Fibroblast of villous mesenchyme (primary cell): ENCODE measurements at places on chromosomes 7 and 10.

- no peak for DNase-seq
Observed at GRCh38 chr10:114990991-114991390, 53.0 kb downstream of the TRUB1 start.

DNA sequence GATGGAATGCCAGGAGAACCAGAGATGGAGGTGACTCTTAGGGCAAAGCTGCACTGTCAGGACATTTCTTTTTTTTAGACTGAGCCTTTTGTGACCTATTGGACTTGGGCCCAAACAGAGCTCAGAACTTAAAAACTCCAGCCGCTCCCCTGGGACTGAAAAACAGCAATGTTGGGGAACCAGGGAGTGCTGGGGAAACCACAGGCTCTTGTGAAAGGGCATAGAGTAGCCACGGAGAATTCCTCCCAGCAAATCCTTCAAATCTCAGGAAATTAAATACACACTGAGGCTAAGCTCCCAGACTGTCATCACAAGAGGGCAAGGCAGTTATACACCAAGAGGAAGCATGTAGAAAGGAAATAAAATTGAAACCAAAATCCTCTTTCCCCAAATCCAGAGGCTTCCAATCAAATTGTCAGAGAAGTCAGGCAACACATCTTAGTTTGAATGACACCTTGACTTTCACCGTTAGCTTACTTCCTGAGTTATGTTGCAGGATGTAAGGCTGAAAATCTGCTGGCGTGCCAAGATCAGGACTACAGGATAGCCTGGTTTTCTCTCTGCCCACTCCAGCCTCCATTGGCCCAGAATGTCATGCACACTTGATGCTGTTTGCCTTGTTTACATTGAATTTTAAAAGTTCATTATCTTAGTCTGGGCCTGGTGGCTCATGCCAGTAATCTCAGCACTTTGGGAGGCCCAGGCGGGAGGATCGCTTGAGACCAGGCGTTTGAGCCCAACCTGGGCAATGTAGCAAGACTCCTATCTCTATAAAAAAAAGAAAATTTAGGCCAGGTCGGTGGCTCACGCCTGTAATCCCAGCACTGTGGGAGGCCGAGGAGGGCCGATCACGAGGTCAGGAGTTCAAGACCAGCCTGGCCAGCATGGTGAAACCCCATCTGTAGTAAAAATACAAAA is 2.6 kb upstream of the RFC2 start:
- DNase-seq, result peak; percentile 96

- DNase-seq, result no peak
Observed at GRCh38 chr7:29309041-29309854, 114.7 kb downstream of the CHN2 start.

DNA sequence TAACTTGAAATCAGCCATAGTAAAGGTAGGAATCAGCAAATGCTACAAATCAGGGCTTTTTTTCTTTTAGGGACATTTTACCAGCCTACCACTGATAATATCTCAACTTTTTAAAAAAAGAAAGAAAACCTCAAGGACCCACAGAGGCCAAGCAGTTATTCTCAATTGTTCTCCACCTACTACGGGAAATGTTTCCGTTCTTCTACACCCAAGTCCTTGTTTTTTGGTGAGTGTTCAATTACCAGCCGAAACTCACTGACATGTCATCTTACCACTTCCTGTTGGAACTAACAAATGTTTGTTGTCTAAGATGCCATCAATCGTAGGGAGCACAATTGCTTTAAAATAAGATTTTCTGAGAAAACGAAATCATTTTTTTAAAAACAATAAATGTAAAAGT is 50.2 kb upstream of the CDK1 start:
- no peak for DNase-seq

DNA sequence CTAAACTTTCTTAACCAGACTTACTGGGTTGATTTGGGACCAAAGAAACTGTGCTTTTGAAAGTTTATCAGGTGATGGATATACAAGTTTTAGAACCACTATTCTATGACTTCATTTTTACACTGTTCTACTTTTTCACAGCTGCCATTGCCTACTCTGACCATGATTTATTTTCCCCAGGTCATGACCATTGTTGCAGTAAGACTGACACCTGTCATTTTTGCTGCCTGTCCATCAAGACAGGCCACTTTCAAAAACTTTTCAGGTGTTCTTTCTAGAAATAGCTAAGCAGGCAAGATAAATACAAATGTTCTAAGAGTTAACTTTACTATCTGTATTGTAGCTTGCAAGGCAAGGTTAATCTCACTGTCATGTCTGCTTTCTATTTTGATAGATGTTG is 147.9 kb upstream of the SEMA3C start:
- no peak for DNase-seq
